ENCODE measurements at places on chromosomes 1 and 21.

- no peak for DNase-seq
Measured at GRCh38 chr1:217747156-217747769, 116.1 kb downstream of the SPATA17 start.

- no peak for DNase-seq
Measured at GRCh38 chr1:67843331-67843730, 10.1 kb upstream of the GNG12 start.

DNA sequence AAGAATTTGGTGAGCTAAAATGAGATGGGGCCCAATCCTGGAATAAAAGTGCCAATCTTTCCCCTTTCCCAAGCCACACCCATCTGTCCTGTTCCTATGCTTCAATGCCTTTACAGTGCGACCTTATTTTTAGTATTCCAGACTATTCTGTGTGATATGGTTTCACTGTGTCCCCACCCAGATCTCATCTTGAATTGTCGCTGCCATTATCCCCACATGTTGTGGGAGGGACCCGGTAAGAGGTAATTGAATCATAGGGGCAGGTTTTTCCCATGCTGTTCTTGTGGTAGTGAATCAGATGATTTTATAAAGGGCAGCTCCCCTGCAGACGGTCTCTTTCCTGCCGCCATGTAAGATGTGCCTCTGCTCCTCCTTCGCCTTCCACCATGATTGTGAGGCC, 129.3 kb upstream of the KIF26B start:
- no peak for DNase-seq

DNA sequence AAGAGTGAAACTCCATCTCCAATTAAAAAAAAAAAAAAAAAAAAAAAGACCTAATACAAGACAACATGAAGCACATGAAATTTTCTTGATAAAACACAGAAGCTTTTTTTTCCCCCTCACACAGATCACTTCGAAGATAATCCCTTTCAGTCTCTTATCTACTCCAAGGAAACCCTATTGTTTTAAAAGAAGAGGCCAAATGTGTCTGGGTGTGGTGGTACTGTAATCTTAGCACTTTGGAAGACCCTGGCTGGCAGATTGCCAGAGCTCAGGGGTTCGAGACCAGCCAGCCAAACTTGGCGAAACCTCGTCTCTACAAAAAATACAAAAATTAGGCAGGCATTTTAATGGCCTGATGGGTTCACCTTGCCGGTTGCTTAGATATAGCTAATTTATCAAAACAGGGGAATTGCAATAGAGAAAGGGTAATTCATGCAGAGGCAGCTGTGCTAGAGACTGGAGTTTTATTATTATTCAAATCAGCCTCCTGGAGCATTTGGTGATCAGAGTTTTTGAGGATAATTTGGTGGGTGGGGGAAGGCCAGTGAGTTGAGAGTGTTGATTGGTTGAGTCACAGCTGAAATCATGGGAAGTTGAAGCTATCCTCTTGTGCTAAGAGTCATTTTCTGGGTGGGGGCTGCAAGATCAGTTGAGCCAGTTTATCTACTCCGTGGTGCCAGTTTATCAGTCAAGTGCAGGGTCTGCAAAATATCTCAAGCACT, 62.5 kb downstream of the SLC16A1 start:
- DNase-seq = no peak

DNA sequence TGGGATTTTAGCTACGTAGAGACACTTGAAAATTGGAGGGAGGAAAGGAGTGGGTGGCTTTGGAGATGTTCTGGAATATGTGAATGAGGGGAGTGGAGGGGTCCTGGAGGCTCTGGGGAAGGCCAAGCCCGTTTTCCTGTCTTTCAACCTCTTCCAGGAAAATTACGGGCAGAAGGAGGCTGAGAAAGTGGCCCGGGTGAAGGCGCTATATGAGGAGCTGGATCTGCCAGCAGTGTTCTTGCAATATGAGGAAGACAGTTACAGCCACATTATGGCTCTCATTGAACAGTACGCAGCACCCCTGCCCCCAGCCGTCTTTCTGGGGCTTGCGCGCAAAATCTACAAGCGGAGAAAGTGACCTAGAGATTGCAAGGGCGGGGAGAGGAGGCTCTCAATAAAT, 442 bp upstream of the RUSC1 start:
- DNase-seq = no peak

GRCh38 chr1:10820422-10820821, 24.0 kb upstream of the CASZ1 start:
- DNase-seq = no peak

GRCh38 chr1:61083013-61083806, 849 bp downstream of the NFIA start:
- DNase-seq = no peak

- DNase-seq = no peak
Measured at GRCh38 chr1:55067022-55067778, 27.9 kb downstream of the PCSK9 start.

GRCh38 chr1:26378088-26378878, 5.7 kb upstream of the ZNF683 start:
- peak; percentile 62 for DNase-seq

DNA sequence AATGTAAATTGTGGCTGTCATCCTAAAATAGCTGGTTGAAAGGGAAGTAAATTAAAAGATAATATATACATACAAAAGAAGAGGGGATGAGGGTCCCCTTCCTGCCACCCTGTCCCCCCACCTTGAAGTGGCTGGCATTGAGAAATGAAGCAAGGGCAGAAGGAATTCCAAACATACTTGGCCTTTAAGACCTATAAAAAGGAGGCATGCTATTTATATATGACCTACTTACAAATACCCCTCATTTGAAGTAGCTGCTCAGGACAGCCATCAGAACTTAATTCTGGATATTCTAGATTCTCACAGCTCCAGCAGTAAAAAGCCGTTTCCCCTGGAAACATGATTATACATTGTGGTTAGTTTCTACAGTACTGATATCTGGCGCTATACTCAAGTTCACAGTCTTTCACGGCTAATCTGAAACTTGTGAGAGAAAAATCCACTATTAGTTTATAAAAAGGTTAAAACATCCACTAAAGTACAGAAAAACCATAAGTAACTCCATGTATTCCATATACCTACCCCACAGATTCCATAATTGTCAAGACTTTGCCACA, 9.6 kb upstream of the MAP10 start:
- DNase-seq = no peak

GRCh38 chr1:200139661-200140250, 112.2 kb downstream of the NR5A2 start:
- no peak for DNase-seq

- DNase-seq = no peak
Measured at GRCh38 chr1:41175546-41175945, 66.6 kb downstream of the SCMH1 start.

GRCh38 chr1:41681331-41682098, 197.0 kb upstream of the EDN2 start:
- DNase-seq = no peak

- DNase-seq = no peak
Measured at GRCh38 chr1:47867438-47868347, 129.5 kb downstream of the TRABD2B start.

DNA sequence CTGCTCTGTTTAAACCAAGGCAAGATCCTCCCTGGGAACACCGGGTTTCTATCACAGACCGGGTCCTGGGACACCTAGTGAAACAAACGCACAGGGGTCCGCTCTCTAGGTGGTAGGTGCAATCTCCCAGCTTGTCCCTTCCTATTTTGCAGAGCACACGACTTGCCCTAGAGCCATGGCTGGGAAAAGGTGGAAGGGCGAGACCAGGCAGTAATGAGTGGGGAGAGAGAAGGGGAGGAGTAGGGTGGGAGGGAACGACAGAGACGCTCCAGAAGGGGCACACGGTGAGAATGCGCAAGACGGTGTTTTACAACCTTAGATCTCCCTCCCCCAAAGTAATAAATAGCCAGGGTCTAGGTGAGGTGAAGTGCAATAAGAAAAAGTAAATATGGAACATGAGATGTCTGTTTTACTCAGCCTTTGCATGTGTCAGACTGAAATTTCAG, 9.3 kb upstream of the ARHGAP29 start:
- no peak for DNase-seq

DNA sequence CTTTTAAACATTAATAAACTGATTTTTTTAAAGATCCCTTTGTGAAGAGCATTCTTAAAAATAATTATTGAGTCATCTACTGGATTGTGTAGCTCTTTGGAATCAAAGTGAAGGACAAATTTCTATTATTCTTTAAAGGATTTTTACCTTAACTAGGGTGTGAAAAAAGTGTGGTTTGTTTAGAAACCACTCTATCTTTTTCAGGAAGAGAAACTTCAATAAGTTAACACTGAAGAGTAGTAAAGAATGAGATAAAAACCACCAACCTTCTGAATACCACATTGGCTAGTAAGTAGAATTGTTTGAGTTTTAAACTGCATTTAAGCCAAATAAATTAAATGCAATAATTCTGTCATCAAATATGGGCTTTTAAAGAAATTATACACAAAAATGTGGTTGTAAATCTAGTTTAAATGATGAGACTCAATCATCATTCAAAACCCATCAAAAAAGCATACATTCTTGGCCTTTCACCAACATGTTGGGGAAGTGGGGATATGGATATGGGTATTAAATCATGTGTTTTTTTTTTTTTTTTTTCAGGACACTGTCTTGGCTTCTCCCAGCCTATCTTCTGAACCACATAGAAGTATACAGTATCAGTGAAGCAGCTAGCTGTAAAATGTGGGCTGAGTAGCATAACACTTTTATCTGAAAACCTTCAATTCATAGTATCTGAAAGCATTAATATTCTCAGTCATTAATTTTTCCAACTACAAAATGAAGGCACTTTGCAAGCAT, 4.8 kb downstream of the S1PR1 start:
- DNase-seq = no peak

DNA sequence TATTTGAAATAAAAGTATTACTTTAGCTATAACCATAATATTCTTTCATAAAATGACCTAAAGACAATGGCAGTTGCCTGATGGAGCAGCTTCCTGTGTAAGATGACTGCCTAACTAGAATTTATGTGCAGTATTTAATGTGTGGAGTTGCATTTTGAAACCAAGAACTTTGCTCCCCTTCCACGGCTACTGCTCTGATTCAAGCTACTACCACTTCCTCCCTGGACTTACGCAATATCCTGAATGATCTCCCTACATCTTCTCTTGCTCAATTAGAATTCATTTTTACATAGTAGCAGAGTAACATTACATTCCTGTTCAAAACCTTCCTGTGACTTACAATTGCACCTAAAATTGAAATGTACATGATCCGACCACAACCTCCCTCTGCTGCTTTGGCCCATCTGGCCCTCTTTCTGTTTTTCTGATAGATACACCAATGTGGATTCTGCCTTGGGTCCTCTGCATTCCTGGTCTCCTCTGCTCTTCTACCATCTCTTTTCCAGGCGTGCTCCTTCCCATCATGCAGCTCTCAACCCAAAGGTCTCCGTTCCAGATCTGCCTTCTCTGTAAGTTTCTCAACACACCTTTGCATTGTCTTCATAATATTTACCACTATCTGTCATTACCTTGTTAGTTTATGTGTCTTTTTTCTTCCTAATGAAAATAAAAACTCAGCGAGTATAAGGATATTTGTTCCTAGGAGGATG, 47.4 kb upstream of the USP25 start:
- no peak for DNase-seq

GRCh38 chr1:67716800-67717199, 31.8 kb downstream of the GADD45A start:
- no peak for DNase-seq

- DNase-seq = no peak
Measured at GRCh38 chr1:204962742-204963632, 80.0 kb upstream of the CNTN2 start.

DNA sequence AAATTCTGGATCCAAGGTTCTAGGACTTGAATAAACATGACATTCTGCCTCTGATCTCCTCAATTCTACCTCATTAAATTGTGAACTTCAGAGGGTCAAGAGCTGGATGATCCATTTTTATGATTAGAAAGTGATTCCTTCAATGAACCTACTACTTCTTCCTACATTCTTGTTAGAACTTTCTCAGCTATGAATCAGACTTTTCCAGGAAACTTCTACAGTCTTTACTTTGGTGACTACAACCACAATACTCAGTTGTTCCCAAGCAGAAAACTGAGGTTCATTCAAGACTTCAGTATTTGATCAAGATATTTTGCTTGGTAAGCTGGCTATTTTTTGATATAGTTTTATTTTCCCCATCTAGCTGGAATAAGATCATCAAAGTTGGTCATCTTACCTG, 51.4 kb downstream of the CDC7 start:
- DNase-seq = no peak

- DNase-seq = no peak
Measured at GRCh38 chr1:226185141-226186036, 1.2 kb downstream of the ACBD3 start.

DNA sequence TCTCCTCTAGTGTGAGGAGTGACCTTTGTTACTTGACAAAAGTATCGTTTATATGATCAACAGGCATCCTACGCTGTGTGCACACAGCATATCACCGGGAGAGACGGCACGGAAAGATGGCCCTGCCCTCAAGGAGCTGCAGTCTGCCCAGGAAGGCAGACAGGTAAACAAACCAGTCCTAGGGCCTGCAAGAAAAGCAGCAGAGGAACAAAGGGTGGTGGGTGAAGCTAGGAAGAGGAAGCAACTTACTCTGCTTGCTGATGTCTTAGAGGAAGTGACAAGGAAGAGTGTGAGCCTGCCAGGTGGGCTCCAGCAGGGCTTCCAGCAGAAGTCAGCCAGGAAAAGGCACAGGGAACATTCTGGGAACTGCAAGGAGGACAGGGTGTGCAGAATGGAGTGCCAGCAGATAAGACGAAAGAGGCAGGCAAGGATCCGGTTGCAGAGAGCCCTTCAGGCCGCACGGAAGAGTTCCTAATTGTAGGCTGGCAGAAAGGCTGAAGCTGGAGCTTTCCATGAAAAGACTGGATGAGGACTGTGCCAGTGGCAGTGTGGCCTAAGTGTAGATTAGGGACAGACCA, 106.7 kb downstream of the SLC45A1 start:
- DNase-seq = peak; percentile 30

- DNase-seq = no peak
Measured at GRCh38 chr21:44986471-44987291, 46.9 kb downstream of the SLX9 start.

DNA sequence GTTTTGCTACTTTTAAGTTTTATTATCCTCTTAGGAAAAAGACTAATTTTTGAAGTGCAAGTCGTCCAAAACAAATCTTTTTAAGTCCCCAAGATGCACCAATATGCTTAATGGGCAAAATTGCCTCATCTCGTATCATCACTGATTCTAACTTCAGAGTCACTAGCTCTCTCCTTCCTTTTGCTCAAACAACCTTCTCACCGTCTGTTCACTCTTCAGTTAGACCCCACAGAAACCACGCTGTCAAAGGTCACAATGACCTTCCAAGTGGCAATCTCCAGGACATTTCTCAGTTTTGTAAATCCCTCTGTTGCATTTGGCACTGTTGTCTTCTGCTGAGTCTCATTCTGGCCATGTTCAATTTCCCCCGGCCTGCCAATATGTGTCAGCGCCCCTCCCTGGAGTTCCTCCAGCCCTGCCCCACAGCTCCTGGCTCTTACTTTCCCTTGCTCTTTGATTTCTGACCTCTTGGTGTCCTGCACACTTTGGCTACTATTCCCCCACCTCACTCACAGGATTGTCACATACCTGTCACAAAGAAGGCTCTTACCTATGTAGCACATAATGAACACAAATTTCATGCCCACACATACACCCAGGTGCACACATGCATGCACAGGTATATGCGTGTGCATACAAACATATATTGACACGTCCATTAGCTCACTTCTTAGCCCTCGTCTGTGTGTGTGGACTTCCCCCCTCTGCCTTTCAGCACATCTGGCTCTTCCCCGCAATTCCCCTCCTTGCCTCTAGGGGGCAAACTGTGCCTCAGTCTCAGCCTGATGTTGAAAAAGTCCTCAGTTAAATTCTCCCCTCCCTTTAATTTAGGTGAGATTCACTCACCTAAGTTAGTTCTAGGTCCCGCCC, 354.0 kb upstream of the DUSP10 start:
- peak; percentile 40 for DNase-seq

GRCh38 chr1:39116116-39116607, 88.3 kb upstream of the MACF1 start:
- DNase-seq = no peak
